CD4-positive, alpha-beta T cell treated with Interleukin-21 for 1 hour (primary cell): ENCODE measurements at places on chromosomes 2 and 18.

GRCh38 chr2:191451116-191451515 is 205.9 kb downstream of the MYO1B start:
- DNase-seq: no peak

DNA sequence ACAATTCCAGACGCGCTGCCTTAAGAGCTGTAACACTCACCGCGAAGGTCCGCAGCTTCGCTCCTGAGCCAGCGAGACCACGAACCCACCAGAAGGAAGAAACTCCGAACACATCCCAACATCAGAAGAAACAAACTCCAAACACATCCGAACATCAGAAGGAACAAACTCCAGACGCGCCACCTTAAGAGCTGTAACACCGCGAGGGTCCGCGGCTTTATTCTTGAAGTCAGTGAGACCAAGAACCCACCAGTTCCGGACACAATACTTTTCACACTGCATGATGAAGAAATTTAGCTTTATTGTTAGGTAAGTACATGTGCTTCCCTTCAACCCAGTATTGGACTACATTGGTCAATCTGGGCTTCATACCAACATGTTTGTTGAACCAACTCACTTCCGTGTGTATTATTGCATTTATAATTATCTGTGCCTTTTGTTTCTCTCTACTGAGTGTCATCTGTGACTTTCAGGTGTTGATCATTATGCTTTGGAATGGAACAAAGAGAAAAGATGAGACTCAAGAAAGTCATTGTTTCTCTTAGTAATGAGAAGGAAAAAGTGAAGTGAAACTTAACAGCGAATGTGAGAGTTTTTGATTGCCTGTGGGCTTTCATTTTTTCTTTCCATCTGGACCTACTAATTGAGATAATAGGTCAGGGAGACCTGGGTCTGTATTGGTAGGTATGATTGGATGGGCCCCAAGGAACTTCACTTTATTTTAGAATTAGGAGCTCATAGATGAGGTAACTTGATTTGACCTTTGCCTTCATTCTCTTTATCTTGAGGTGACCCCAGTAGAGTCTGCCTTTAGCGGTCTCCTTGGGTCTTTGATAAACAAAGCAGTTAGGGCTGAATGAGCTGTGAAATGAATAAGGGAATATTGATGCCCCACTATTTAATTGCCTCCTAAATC is 76.1 kb upstream of the CAVIN2 start:
- DNase-seq: no peak

GRCh38 chr2:179051250-179051649 is 1.3 kb upstream of the CCDC141 start:
- DNase-seq: no peak

DNA sequence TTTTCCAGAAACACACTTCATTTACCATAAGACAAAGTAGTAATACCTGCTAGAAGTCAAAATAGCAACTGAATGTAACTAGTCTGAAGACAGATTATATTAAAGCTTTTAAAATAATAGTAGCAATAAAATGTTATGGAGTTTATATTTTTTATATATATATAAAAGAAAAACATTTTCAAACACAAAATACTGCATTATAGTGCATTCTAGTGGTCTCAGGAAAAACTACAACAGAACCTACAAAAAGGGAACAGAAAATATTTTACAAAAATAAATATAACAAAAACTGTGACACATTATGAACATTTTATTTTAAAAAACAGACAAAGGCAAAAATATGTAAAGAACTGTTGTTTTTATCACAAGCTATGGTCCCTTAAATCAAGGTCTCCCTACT is 48.0 kb downstream of the STRN start:
- no peak for DNase-seq

GRCh38 chr2:230586328-230586982 is 126.2 kb upstream of the CAB39 start:
- DNase-seq: no peak

DNA sequence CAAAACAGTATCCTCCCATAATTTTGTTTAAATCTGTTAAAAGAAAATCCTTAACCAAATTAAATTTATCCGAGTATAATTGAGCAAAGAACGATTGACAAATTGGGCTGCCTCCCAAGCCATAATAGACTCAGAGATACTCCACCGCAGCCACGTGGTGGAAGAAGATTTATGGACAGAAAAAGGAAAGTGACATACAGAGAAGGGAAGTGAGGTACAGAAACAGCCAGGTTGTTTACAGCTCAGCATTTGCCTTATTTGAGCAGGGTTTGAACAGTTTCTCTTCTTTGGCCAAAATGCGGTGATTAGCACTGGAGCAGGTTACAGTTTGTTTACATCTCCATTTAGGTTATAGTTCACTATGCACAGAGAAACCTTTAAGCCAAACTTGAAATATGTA is 60.8 kb downstream of the KYNU start:
- DNase-seq: no peak

DNA sequence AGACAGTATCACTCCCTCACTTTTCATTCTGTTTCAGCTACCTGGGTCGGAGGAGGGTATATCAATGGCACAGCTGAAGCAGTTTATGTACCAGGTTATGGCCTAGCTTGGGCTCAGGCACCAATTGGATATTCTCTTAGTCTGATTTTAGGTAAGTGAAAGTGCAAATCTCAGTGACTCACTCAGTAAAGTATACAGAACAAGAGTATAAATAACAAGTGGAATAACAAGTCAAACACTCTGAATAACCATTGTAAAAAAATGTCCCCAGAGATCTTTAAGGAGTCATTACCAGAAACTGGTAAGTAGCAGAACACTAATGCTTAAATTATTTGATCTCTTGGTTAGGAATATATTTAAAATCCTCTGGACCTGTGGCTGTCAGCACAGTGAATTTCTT is 5.7 kb downstream of the SLC5A7 start:
- no peak for DNase-seq

- DNase-seq: no peak
These were observed 39.7 kb downstream of the EPB41L5 start for GRCh38 chr2:120052597-120052996.

GRCh38 chr2:7450833-7451190 is 533.6 kb downstream of the RNF144A start:
- no peak for DNase-seq

GRCh38 chr18:54752185-54752584 is 76.1 kb upstream of the RAB27B start:
- no peak for DNase-seq

DNA sequence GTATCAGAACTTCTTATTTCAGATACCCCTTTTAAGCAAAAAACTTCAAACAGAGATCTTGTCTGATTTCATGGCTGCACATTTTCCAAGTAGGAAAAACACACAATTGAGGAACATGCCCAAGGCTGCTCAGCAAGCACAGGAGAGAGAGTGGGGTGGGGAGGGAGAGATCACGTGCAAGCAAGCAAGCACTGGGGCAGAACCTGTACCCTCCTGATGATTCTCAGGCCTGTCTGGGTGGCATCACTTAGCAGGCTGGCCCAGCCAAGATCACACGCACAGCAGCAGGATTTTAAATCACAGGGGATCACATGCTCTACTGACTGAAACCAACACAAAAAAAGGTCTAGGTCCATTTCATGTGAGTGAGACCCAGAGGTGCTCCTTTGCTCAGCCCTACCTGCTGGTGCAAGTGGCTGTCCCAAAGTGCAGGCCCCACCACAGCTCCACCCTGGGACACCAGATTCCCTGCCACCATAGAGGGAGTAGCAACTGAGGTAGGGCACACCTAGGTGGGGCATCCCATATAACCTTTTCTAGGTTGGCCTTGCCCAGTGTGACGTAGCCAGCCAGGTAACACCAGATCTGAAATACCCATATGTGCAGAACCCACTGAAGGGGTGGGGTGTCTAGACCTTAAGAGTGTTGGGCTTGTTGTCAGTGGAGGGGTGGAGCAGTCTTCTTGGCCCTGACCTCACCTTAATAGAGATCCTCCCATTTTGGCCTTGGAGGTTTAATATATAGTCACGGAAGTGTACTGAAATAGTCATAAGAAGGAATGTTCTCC is 1.8 kb upstream of the LYPD6B start:
- DNase-seq: no peak

GRCh38 chr2:146532509-146533147 is 1312.2 kb upstream of the ACVR2A start:
- DNase-seq: no peak

DNA sequence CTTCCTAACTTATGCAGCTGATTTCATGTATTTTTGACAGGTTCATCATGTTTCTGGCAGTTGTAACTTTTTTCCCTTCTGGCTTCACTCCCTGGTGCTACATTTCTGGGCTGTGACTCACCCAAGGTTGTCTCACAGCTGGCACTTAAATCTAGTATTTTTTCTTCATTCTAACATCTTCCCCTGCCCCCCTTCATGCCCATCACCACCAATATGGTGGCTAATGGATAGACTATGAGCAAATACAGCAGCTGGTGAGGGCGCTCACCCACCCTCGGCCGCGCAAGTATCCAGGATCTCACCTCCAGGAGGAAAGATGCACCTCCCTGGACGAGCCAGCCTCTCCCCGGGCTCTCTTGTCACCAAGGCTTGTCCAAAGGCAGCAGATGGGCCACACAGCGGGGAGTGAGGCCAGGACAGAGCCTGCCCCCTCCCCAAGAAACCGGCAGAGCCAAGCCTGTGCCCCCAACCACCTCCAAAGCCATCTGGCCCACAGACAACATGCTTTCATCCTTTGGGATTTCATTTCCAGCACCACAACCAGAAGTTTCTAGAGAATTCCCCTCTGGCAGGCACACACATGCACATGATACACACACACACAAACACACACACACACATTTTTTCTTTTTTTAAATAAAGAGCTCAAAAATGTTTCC is 39.1 kb downstream of the ATOH8 start:
- no peak for DNase-seq

DNA sequence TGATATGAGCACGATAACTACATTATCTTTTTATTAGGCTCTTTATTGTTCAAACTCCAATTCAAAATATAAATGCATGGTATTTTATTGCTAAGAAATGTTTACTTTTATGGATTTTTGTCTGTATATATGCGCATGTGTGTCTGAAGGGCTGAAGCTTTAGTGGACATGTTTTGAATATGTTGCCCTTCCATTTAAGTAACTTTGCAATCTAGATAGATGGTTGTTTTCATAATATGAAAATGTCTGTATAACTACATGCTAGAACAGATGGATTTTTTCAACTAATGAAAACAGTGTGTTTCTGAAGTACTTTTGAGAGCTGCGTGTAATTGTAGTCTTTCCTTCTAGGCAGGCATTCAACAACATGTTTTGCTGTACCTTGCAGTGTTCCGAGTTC is 18.7 kb downstream of the DCAF17 start:
- DNase-seq: no peak

- no peak for DNase-seq
These were observed 89.6 kb upstream of the UBE2E3 start for GRCh38 chr2:180890781-180891180.

DNA sequence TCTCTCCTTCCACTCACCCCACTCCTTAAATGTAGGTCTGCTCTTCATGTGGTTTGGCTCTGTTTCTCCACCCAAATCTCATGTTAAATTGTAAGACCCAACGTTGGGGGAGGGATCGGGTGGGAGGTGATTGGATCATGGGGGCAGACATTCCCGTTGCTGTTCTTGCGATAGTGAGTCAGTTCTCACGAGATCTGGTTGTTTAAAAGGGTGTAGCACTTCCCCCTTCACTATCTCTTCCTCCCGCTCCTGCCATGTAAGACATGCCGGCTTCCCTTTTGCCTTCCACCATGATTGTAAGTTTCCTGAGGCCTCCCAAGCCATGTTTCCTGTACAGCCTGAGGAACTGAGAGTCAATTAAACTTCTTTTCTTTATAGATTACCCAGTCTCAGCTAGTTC is 1044.5 kb upstream of the POU3F3 start:
- no peak for DNase-seq
